ENCODE measurements at places on chromosomes 6 and 20. TPM values are rescaled to one million over a fixed set of nuclear protein-coding genes. Genes with fewer than 3 reads are reported as not detected.

GRCh38 chr6:36826520-36827227, 12.6 kb downstream of the CPNE5 start:
- no peak for DNase-seq
- H3K27me3 ChIP-seq, result peaks cover 5% of the 10 kb centered on the region
- H3K4me3 ChIP-seq, result no peak overlapping the region
- H3K36me3 ChIP-seq, result no peaks in the 10 kb centered on the region
- peaks cover 12% of the 10 kb centered on the region for H3K4me1 ChIP-seq

DNA sequence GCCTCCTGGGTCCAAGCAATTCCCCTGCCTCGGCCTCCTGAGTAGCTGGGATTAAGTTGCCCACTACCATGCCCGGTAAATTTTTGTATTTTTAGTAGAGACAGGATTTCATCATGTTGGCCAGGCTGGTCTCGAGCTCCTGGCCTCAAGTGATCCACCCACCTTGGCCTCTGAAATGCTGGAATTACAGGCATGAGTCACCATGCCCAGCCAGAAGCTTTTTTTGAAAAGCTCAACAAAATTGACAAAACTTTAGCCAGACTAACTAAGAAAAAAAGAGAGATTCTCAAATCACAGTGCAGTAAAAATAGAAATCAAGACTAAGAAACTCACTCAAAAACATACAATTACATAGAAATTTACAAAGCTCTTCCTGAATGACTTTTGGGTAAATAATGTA, 420.6 kb downstream of the COL12A1 start:
- no peaks in the 10 kb centered on the region for H3K4me1 ChIP-seq
- no peaks in the 10 kb centered on the region for H3K27me3 ChIP-seq
- no peak for DNase-seq
- H3K36me3 ChIP-seq, result no peaks in the 10 kb centered on the region
- H3K27ac ChIP-seq, result no peak overlapping the region
- H3K4me3 ChIP-seq, result no peak overlapping the region

DNA sequence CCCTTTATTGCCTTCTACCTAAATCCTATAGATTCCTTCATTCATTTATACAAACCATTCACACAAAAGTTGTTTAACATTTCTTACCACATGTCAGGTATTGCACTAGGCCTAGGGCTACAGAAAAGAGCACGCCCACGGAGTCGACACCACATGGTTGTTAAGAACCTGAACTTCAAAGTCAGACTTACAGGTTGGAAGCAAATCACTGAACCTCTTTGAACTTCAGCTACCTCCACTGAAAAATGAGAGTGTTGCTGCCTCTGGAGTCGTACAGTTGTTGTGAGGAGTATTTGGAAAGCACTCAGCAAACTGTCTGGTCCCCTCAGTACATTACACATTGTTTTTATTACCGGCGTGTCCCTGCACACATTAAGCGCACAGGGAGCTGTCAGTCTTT, 3.3 kb upstream of the SLPI start:
- no peak for DNase-seq
- no peak overlapping the region for H3K4me3 ChIP-seq
- no peak overlapping the region for H3K27ac ChIP-seq
- no peaks in the 10 kb centered on the region for H3K36me3 ChIP-seq
- peaks cover 34% of the 10 kb centered on the region for H3K27me3 ChIP-seq

GRCh38 chr6:17902974-17903373, 84.5 kb downstream of the KIF13A start:
- peaks cover 2% of the 10 kb centered on the region for H3K36me3 ChIP-seq
- peaks cover 9% of the 10 kb centered on the region for H3K4me1 ChIP-seq
- no peak overlapping the region for H3K27ac ChIP-seq
- peaks cover 47% of the 10 kb centered on the region for H3K27me3 ChIP-seq

GRCh38 chr20:36835025-36835424, 40.9 kb upstream of the TLDC2 start:
- no peak for DNase-seq
- peaks cover 29% of the 10 kb centered on the region for H3K4me1 ChIP-seq
- no peaks in the 10 kb centered on the region for H3K27me3 ChIP-seq
- peak overlapping the region; percentile 91 for H3K4me3 ChIP-seq
- H3K27ac ChIP-seq, result peak overlapping the region; percentile 57

GRCh38 chr6:43972179-43972912, 154.9 kb downstream of the MRPL14 start:
- no peak overlapping the region for H3K27ac ChIP-seq
- H3K4me3 ChIP-seq, result no peak overlapping the region
- peaks cover 2% of the 10 kb centered on the region for H3K4me1 ChIP-seq
- no peaks in the 10 kb centered on the region for H3K36me3 ChIP-seq
- peaks cover 20% of the 10 kb centered on the region for H3K27me3 ChIP-seq
- no peak for DNase-seq

The AGER gene
- total RNA-seq, result 48.0 TPM
